ENCODE measurements at places on chromosomes 12 and 14. TPM values are rescaled to one million over a fixed set of nuclear protein-coding genes. Genes with fewer than 3 reads are reported as not detected.

The PPP1R36 gene
- 0.90 TPM for polyA plus RNA-seq

- DNase-seq = no peak
Observed at GRCh38 chr12:124428136-124428791, 133.4 kb downstream of the RFLNA start.

DNA sequence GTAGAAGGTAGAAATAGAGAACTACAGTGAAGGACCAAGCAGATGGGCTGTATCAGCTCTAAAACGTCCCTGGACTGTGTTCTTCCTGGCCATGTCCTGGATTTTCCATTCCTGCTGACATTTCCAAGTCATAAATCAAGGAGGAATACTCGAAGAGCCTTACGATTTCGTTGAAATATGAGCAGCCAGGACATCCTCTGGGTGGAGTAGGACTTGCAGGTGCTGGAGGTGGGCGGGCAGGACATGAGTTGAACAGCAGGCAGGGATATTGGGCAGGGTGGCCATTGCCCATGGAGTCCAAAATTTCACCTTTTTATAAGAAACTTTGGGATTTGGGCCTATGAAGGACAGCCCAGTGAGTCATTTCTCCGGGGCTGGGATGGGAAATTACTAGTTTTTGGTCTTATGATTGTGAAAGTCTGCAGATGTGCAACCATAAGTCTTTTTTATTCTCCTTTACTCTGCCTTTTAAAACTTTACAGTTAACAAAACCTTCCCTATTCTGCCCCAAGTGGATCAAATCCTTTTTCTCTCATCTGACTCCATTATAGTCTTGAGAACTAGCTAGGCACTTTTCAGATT lies 88.8 kb downstream of the TMX1 start:
- DNase-seq = no peak

The ALDH1L2 gene
- polyA plus RNA-seq = 1.00 TPM

- no peak for DNase-seq
Observed at GRCh38 chr12:120263748-120264085, 1.8 kb downstream of the PXN start.

DNA sequence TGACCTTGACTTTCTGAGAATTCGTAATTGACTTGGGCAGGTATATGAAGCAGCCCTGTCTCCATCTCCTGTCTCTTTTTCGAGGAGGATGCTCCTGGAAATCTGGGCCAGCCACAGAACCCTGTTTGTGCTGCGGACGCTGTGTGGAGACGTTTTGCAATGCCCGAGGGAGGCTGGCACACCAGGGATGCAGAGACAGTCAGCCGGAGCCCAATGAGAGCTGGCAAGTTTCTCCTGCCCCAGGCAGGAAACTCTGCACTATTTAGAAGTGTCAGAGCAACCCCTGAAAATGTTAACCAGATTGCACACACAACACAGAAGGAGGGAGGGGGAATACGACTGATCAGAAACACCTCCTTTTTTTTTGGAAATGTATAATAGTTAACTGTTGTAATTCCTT lies 103.2 kb upstream of the DYRK2 start:
- DNase-seq = no peak

DNA sequence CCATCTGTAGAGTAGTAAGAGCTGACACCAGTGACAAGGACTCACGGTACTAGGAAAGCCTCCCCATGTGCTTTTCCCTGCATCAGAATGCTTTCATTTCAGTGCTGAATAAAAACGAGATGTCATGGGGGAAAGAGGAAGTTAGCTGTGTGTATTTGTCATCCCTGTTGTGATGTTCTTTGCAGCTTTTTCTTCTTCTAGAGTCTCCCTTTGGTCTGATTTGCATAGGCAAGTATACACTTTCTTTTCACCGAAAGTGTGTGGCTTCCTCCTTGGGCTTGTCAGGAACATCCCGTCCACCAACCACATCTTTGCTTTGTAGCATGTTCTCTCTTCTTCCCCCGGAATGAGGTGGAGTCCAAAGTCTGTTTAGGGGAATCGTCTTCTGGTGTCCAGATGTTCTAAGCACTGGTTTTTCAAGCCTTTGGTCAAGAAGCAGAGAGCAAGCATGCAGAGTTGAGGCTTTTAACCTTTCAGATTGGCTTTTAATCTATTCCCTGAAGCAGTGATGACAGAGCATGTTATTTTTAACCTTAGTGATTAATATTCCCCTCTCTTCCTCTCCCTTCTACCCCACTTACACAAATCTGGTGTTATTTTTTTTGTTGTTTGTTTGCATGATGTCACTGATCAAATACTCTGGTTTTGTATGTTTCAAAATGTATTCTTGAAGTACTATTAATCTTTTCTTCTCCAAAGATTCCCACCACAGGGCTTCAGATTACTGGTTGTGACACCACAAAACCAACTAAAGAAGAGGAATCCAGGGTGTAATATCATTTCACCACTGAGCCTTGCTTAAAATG lies 163.4 kb downstream of the SAMD4A start:
- DNase-seq = no peak

- DNase-seq = no peak
Observed at GRCh38 chr14:89507926-89508460, 91.0 kb upstream of the FOXN3 start.

DNA sequence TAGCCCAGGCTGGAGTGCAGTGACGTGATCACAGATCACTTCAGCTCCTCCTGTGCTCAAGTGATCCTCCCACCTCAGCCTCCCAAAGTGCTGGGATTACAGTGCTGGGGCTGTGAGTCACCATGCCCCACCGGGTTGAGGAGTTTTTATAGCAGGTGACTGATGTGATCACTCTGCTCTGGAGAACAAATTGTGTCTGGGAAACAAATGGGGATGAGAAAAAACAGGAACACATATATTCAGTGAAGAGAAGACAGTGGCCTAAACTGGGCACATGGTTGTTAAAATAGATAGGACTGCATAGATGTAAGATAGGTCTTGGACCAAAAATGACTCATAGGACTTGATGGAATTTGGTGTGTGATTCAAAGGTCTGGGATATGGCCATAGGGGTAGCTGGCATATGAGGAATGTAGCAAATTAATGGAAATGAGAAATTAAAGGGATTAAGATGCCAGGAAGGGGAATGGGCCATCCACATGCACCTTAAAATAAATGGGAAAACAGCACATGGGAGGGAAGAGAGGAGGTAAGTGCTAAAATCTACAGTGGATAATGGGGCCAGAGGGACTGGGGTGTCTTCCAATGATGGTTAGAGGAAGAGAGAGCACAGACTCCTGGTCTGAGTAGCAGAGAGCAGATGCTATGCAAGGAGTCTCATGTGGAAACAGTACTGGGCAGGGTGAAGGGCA lies 11.2 kb downstream of the BCAT1 start:
- no peak for DNase-seq

GRCh38 chr12:1435044-1435443 lies 159.3 kb downstream of the FBXL14 start:
- no peak for DNase-seq

The TTC6 gene
- polyA plus RNA-seq = 0.25 TPM

DNA sequence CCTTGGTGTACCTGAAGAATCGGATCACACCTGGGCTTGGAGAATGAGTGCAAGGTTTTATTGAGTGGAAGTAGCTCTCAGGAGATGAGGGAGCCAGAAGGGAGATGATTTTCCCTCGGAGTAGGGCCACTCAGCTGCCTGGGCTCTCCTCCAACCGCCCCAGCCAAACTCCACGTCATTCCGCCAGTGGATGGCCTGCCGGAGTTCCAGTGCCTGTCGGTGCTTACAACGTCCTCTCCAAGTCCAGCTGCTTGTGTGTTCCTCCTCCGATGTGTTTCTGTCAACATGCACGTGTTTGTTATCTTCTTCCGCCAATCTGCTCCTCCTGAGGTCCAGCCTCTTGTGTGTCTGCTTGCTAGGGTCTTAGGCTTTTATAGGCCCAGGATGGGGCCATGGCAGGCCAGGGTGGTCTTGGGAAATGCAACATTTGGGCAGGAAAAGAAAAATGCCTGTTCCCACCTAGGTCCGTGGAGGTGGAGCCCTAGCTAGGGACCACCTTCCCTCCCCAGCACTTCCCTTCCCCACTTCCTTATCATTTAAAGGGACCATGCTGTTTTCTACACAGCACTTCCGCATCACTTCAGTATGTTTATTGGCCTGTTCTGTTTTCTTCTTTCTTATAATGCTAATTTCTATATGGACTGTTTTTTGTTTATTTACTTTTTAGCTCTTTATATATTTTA lies 343.2 kb downstream of the PDZRN4 start:
- DNase-seq = no peak

DNA sequence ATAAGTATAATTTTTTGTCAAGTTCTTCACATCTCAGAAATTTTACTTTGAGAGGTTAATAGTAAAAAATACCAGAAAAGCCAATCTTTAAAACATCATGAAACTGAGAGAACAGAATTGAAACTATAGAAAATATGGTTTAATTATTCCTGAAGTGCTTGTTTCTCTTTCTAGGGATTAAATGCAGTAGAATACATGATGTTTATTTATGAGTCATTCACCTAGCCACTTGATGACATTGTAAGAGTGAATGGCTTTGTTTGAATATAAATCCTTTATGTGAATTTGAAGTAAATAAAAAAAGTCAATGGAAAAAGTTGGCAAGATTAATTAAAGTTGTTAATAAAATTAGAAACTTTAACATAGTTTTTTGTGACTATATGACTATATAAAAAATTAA lies 48.4 kb downstream of the KTN1 start:
- no peak for DNase-seq

The SLC5A8 gene
- 45.0 TPM for polyA plus RNA-seq

The WASHC3 gene
- 63.0 TPM for polyA plus RNA-seq

- DNase-seq = no peak
Observed at GRCh38 chr12:117284140-117284539, 77.3 kb downstream of the NOS1 start.

DNA sequence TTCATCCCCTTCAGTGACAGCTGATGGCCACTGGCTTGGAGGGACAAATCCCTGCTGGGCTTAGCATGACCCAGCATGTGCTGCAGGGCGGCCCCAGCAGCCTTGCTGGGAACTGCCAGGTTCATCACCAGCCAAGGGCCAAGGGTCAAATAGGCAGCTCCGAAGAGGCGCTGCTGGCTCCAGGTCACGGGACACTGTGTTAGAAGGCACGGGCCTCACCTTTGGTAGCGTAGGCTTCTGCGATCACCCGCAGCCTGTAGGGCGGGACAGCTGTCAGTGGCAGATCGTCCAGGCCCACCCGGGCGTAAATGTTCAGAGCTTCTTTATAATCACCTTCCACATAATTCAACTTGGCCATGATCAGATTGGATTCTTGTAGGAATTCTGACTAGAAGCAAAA lies 35.7 kb downstream of the TTC7B start:
- no peak for DNase-seq

DNA sequence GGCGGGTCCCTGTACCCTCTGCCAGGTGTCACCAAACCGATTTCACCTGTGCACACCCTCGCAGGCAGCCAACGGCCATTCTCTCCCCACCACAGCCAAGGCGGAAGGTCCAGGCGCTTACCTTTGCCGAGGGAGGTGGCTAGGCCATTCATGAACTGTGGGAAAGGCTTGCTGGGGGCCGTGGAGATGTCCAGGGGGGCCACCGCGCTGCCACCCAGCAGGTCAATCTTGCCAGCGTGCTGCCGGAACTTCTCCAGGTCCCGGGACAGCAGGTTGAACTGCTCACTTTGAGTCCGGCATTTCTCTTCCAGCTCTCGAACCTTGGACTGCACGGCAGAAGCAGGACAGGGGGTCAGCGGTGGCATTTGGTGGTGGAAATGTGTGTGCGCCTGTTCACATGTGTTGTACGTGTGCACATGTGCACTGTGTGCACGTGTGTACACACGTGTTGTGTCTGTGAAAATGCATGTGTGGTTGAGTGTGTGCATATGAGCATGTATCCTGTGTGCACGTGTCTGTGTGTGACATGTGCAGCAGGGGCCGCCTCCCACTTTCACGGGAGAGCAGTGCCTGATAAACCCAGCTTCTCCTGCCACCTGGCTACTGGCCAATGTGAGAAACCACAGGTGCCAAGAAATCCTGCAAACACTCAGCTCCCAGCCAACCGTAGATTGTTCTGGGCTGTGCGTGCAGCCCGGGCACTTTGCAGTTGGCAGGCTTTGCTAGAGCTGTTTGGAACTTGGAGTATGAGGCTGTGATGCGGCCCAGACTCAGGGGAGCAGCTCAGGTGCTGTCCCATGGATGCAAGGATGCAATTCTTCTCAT lies 118.9 kb downstream of the PIWIL1 start:
- DNase-seq = no peak

The COX14 gene
- 62.1 TPM for polyA plus RNA-seq

GRCh38 chr14:41604721-41605531 lies 1.8 kb upstream of the LRFN5 start:
- DNase-seq = peak; percentile 68

- no peak for DNase-seq
Observed at GRCh38 chr12:20305470-20305869, 62.9 kb upstream of the PDE3A start.

- no peak for DNase-seq
Observed at GRCh38 chr12:8156845-8157244, at the start of gene ZNF705A. TSS of gene ZNF705A (plus strand) at chr12:8157015. CDS start at chr12:8172626, 15,611 bp downstream.

The MFAP5 gene
- polyA plus RNA-seq = 3.3 TPM

DNA sequence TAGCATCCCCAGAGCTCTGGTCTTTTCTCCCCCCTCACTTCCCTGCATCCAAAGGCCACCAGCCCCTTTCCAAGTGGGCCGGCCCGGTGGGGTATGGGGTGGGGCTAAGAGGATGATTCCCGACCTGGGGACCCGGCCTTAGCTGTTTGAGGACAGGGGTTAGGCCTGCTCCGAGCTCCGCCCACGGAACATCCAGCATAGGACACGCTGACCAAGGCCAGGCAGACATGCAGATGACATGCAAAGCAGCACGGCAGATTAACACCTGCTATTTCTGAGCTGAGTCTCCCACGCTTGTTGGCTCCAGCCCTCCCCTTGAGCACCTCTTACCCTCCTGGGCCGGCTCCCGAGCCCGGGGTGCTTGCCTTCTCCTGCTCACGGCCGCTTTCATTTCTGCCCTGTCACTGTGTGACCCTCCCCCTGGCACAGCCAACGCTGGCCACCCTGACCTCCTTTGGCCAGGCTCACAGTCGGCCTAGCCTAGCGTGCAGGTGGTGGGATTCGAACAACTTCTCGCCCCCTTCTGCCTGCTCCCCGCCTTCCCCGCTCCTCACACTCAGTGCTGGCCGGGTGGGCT lies 40.2 kb downstream of the TEAD4 start:
- DNase-seq = no peak

DNA sequence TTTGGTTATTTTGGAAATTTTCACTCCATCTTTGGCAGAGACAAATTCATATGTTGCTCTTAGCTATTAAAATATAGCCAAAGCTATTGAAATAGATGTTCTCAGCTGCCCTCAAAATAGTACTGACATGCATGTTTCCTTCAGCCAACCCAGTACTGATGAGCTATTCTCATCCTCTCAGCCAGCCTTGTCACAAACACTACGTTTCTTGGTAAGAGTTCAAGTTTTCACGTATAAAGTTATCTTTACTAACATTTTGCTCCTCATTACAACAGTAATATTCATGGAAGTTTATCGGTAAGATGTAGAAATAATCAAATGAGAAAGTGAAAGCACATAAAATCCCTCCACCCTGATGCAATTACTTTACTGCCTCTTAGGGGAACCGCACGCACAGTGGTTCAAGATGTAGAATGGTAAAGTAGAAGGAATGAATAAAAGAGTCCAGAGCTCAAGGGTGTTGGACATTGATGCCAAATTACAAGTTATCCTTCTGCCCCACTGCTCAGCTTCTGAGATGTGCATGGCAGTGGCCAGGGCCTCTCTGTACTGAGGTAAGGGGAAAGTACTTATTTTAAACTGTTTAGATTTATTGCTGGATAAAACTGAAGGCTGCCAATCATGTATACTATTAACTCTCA lies 20.7 kb downstream of the GCH1 start:
- DNase-seq = no peak

- DNase-seq = no peak
Observed at GRCh38 chr14:60242429-60242828, 6.6 kb upstream of the PPM1A start.

The ART4 gene
- 0.25 TPM for polyA plus RNA-seq
